Endothelial cell of umbilical vein (primary cell): ENCODE measurements at places on chromosomes 3 and 15. TPM values are rescaled to one million over a fixed set of nuclear protein-coding genes. Genes with fewer than 3 reads are reported as not detected.
A peak's percentile ranks its signal among the peaks of the same experiment; 100 is the strongest.

DNA sequence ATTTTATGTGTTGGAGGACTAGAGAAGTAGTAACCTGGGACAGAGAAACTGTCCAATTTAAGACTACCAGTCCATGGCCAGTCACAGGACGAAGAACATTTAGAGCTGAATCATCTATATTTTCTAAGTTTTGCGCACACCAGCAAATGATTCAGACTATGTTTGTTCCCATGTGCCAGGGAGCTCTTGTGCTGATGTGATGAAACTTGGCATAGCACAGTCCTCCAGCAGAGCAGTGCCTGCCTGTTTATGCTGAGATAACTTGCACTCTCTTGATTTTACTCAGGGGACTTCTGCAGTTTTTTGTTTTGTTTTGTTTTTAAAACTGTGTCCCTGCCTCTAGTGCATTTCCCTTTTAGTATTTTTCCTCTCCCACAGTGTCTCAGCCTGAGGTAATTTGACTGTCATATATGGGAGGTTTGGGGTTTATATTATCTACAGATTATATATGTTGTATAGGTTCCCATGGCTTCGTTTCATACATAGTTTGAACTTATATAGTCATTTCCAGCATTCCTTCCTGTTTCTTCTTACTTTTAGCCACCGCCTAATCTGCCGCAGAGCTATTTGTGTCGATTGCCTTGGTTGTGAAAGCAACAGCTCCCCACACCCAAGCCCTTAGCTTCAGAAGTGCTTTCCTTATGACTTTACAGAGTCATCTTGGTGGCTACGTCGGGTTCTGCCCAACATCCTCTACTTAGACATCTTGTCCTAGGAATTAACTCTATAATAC, 45.5 kb downstream of the PPM1L start:
- no peak for DNase-seq

GRCh38 chr3:183427196-183427875, 1.1 kb downstream of the MCF2L2 start:
- no peak for DNase-seq

GRCh38 chr15:78061963-78062427, 15.5 kb downstream of the TBC1D2B start:
- peak; percentile 34 for DNase-seq

DNA sequence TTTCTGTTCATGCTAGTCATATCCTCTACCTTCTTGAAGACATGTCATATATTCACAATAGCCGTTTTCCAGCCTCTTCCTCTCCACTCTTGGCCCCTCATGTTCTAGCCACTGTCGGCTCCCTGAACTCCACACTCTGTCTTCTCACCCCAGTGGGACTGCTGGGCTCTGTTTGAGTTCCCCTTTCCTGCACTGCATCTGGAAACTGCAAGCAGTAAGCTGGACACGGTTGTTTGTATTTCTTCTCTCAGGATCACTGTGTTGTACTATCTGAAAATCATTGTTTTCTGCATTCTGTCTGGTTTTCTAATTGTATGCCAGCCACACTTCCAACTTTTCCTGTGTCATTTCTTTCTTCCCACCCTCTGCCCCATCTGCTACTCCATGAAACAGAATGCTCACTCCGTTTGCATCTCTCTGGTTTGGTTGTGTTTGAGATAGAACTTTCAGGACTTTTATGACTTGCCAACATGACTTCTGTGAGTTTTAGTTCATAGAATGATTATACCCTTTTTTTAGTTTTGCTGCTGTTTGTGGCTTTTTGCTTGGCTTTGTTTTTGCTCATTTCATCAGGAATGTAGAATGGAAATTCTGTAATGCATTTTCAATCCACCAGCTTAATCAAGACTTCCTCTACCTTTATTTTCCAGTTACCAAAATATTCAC, 192.3 kb downstream of the PLCL2 start:
- no peak for DNase-seq

GRCh38 chr15:84996055-84996454, 14.4 kb downstream of the PDE8A start:
- no peak for DNase-seq

DNA sequence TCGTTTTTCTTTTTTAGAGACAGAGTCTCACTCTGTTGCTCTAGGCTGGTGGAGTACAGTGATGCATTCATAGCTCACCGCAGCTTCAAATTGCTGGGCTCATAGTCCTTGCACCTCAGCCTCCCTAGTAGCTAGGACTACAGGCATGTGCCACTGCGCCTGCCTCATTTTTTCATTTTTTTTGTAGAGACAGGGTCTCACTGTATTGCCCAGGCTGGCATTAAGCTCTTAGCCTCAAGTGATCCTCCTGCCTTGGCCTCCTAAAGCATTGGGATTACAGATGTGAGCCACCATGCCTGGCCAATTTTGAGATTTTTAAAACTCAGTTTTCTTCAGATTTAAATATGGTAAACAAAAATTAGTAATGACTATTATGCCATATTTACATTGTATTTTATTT, 29.0 kb downstream of the SKIL start:
- DNase-seq = no peak

DNA sequence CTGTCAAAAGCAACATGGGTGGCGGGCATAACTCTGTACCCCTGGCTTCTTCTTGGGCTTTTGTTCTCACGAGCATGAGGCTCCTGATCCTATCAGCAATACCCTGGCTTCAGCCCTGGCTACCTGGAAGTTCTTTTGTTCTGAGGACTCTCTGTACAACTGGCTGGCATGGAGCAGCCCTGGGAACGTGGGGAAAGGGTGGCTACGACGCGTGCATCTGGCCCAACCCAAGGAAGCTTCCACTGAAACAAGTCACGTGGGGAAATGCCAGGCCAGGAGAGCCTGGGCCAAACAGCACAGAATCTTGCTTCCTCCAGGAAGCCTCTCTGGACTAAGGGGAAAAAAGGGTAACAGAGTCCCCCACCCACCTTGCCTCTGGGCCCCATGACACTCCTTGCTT, 22.7 kb upstream of the ATP2B2 start:
- DNase-seq = no peak

The ERICH6 gene
- not detected in 2 replicates for total RNA-seq

The TF gene
- total RNA-seq = 0.21 and 0.69 TPM in 2 replicates

The KLHL6 gene
- 12.6 and 14.8 TPM in 2 replicates for total RNA-seq

The LXN gene
- 118 and 119 TPM in 2 replicates for total RNA-seq

The CCDC54 gene
- not detected in 2 replicates for total RNA-seq

The PCOLCE2 gene
- not detected in 2 replicates for total RNA-seq
